ENCODE measurements at places on chromosomes 11 and 22. TPM values are rescaled to one million over a fixed set of nuclear protein-coding genes. Genes with fewer than 3 reads are reported as not detected.

Gene DDX6
- total RNA-seq: 165 TPM

Gene MS4A15
- not detected for total RNA-seq

Gene POU2AF3
- 0.28 TPM for total RNA-seq

Gene PDE3B
- 4.0 TPM for total RNA-seq

Gene APOL5
- total RNA-seq: not detected

Gene GP1BB
- total RNA-seq: not detected

Gene HEPHL1
- not detected for total RNA-seq

Gene P2RY6
- 0.74 TPM for total RNA-seq

Gene ART1
- total RNA-seq: not detected

Gene MOB2
- 37.5 TPM for total RNA-seq

Gene IFITM10
- total RNA-seq: 0.64 TPM

Gene ZBED4
- total RNA-seq: 22.6 TPM

Gene KRTAP5-2
- total RNA-seq: not detected

Gene AKIP1
- total RNA-seq: 20.8 TPM

Gene CST6
- not detected for total RNA-seq

Gene APOBEC3A
- not detected for total RNA-seq

Gene PDE2A
- 65.9 TPM for total RNA-seq

Gene KCNK7
- total RNA-seq: 2.0 TPM

Gene POU2AF1
- not detected for total RNA-seq

Gene SLC22A8
- not detected for total RNA-seq

Gene OR11H1
- total RNA-seq: not detected

Gene REXO2
- 71.6 TPM for total RNA-seq

Gene LGALS12
- total RNA-seq: 0.67 TPM

Data from endothelial cell (in vitro differentiated cells).